ENCODE measurements at places on chromosomes 1 and 21.
A peak's percentile ranks its signal among the peaks of the same experiment; 100 is the strongest.

DNA sequence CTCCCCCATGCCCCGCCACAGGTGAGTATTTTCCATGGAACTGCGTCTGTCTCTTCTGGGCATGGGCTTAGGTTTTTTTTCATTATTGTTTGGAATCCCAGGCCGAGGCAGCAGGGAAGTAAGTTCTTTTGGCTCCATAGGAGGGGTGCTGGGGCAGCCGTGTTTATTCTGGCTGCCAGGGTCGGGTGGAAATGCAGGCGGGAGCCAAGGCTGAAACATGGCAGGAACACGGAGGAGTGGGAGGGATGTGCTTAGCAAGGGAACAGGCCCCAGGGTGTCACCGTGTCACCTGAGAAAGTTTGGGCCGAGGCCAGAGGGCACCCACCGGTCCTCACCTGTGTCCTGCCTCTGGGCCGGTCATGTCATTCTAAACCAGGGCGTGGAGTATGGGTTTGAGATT is 4.5 kb upstream of the DHRS3 start:
- DNase-seq, result no peak

GRCh38 chr1:227654858-227655752 is 80.0 kb downstream of the JMJD4 start:
- no peak for DNase-seq

DNA sequence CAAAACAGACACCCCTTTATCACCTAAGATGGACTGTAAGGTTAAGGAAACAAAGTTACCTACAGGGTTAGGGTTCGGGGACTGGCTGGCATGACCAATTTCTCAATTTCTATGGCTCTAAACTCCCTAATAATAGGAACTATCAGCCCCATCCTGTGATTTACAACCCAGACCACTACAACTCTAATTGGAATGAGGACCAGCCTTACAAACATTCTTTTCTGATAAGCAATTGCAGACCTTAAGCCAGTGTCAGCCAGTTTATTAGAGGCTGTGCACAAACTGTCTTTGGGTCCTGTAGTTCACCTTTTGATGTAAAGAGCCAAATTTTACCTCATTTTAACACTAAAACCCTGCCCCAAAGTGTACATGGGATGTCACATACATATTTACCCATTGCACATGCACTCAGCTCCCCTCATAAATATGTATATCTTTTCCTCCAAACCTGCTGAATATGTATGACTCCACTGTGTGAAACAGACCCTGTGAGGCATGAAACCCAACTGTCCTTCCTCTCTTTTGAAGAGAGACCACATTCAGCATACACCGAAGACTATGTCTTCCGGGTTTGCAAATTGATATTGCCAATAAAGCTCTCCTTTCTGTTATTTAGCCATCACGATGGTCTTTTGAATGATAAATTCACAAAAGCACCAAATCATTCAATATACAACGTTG is 7.3 kb upstream of the APP start:
- DNase-seq, result no peak

GRCh38 chr1:199447906-199448305 is 579.6 kb upstream of the NR5A2 start:
- DNase-seq, result no peak

- no peak for DNase-seq
Observed at GRCh38 chr1:218112862-218113261, 172.2 kb upstream of the RRP15 start.

DNA sequence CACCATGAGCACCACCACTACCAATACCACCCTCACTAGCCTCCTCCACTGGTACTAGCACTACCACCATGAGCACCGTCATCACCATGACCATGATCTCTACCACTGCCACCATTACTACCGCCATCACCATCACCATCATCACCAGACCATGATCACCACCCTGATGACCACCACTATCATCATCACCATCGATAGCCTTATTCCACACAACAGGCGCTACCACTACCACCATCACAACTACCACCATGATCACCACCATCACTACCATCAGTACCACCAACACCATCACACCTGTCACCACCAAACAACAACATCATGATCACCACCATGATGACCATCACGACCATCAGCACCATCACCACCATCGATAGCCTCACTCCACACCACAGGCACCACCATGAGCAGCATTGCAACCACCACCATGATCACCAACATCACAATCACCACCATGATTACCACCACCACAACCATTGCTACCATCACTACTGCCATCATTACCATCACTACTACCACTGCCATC is 56.6 kb upstream of the CASZ1 start:
- no peak for DNase-seq

DNA sequence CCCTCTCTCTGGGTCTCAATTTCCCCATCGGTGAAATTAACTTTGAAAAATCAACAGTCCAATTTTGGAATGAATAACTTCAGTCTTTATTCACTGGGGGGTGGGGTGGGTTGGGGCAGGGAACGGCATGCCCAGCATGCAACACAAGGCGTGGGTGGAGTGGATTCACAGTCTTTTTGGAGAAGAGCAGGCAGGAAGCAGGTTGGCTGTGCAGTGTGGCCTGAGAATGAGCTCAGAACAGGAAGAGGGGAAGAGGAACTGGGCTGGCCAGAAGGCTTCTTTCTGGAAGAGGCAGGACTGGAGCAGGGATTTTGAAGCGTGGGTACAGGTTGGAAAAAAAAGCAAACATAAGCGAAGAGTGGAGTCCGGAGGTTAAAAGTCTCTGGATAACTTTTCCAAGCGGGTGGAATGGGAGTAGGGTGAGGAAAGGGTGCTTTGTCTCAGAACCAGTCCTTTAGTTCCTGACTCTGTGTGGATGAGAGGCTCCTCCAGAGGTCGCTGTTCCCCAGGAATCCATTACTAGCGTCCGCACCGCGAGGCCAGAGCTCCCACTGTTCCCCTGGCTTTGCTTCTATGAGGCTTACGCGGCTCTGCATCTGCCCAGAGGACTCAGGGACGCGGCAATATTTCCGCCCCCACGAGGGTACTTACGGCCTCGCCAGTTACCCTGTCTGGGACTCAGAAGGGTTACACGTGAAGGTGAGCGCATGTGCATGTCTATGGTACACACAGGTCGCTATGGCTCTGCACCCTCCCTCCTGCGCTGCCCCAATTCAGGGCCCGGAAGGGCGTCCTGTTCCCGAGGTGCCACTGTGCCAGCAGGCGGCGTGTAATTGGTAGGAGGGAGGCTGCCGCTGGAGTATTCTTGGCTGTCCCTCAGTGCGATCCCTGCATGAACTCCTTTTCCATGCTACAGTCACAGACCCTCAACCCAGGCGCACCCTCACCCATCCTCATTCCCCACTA is 5.5 kb upstream of the FOXD2 start:
- DNase-seq, result peak; percentile 2

GRCh38 chr1:91501971-91502671 is 1.5 kb downstream of the CDC7 start:
- DNase-seq, result no peak

DNA sequence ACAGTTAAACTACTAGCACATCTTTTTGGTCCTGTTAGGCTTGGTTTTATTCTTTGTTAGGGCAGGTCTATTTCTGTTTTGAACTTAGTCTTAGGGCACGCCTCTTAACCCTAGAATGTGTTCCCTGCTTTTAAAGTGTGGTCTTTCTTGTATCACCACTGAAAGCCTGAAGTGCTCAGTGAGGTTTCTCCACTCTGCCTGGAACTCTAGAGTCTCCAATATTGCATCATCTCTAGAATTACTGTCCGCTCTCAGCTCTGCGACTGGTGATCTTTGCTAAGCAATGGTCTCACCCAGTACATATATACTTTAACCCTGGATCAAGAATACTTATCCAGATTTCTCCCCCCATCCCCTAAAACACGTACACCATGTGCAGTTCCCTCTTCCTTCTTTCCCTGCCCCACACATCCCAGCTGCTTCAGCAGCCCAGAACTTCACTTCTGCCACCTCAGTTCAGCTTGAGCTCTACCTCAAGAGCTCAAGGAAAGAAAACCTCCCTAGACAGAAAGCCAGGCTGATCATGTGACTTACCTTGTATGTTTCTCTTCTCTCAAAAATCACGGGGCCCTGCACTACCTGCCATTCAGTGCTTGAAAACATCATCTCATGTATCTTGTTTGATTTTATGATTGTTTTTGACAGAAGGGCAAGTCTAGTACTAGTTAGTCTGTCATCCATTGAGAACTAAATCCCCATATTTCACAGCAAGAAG is 59.9 kb downstream of the TENT5C start:
- no peak for DNase-seq

DNA sequence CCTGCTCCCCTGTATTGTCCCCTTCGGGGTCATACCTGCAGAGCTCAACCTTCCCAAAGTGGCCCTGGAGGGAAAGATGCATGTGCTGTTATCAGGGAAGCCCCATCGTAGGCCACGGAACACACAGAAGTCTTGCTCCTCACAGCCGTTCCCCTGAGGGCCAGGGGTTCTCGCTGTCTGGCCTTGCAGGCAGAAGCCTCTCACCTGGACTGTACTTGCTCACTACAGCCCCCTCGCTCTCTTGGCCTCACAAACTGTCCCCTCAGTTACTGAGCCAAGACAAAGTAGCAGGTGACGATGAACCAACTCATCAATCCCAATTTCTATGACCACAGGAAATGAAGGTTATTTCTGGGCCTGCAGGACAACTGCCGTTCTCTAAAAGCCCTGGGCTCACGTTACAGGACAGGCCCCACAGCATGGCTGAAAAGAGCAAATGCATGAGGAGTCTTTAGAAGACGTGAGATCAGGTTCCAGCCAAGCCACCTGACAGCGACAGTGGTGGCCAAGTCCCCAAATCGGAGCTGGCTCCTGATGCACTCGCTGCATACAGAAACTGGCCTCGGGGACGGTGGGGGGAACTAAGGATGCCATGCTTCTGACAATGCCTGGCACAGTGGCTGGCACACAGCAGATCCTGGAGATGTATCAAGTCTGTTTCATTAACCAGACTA is 95.0 kb downstream of the RAVER2 start:
- DNase-seq, result no peak

- no peak for DNase-seq
Observed at GRCh38 chr1:212957546-212957945, 7.2 kb downstream of the VASH2 start.

DNA sequence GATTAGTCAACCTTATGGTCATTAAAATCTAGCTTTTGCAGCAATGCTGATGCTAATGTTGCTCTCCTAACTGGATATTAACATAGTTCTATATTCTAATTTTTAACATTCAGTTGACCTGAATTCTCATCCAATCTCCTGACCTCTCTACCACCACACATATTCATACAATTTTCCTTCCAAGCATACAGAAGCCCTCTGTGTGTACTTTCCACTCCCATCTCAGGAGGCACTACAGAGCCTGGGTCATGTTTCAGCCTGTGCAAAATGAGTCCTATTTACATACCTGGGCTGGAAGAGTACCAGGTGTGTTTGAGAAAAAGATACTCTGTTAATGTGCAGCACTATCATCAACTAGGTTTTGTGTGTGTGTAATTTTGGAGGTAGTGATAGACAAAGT is 486.3 kb downstream of the NEGR1 start:
- DNase-seq, result no peak

DNA sequence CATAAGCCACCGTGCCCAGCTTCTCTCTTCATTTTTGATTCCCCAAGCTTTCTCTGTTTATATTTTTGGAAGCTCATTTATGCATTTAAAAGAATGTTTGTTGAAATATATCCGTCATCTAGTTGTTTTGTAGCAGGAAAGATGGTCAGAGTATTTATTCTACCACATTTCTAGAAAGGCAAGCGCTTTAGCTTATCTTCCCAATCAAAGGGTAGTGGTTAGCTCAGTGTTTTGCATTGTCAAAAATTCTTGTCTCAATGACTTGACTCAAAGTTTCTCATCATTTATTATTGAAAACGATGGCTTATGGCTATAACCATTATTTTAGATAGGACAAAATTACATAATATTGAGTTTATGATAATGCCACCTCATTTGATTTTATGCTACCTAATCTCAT is 116.1 kb upstream of the ZP4 start:
- no peak for DNase-seq

GRCh38 chr1:3368711-3369445 is 85.6 kb upstream of the ARHGEF16 start:
- no peak for DNase-seq

DNA sequence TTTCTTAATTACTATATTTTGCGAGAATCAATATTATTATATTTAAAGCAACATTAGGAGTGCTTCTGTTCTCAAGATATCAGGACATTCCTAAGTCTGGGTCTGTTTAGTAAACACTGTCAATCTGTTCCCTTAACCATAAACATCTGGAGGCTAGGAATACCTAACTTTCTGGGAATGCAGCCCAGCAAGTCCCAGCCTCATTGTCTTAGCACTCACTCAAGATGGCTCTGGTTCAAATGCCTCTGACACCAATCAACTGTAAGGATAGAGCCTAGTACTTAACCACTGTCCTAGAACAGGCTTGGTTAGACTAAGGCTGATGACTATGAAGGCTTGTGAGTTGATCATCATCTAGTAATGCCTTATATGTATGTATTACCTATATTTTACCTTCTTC is 61.5 kb downstream of the TNN start:
- DNase-seq, result no peak

GRCh38 chr1:6113745-6114144 is 66.4 kb downstream of the CHD5 start:
- no peak for DNase-seq

DNA sequence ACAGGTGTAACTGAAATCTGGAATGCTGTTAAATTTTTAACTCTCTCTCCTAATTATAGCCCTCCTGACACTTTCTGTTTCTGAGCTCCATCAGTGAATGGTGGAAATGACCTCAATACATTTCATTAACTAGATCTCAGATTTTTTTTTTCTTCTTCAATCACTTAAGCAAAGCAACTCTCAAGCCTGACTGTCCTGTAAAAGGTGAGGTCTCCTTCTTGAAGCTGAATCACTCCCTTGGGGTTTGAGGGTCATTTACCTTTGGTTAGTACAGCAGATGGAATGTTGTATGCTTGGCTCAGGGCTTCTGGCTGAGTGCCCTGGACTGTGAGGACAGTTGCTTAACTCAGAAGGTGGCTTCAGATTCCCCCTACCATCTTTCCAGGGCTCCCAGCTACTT is 518.7 kb downstream of the PTPRC start:
- DNase-seq, result no peak

DNA sequence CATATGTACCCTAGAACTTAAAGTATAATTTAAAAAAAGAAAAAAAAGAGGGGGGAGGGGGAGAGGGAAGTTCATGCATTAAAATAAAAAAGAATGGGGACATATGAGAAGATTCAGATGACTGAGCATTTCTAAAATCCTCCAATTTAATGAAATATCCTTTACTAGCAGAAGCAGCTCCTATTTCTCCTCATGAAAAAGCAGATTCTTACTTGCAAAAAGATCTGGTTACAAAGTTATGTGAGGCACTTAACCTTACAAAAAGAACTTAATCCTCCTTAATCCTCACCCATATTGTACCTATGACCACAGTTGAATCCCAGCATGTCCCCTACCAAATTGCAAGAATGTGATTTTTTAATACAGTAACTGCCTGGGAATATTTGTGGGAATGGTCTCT is 298.5 kb downstream of the SRGAP2C start:
- no peak for DNase-seq

GRCh38 chr1:31751822-31752241 is 12.3 kb downstream of the ADGRB2 start:
- DNase-seq, result no peak

DNA sequence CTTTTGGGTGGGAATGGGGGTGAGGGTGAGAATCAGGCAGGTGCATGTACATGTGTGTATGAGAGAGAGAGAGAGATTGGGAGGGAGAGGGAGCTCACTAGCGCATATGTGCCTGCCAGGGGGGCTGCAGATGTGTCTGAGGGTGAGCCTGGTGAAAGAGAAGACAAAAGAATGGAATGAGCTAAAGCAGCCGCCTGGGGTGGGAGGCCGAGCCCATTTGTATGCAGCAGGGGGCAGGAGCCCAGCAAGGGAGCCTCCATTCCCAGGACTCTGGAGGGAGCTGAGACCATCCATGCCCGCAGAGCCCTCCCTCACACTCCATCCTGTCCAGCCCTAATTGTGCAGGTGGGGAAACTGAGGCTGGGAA is 95.0 kb downstream of the EPHB2 start:
- no peak for DNase-seq

All from SHP77 treated with DMSO at 0.1 percent for 48 hours (cell line).